Epithelial cell of esophagus (primary cell): ENCODE measurements at places on chromosomes 5 and 9.

DNA sequence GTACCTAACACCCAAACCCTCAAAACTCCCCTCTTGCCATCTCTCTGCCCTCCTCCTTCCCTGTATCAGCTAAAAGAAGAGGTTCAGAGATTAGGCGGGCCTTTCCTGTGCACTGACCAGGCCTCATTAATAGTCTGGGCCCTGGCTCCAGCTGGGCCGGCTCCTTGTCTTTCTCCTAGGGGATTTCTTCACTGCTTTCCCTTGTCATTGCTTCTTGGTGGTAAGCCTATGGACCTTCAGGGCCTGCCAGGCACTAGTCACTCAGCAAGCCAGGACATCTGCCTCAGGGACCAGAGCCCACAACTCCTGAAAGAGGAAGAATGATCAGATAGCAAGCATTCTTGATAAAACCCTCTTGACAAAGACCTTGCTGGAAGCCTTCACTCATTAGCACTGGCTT, 50.9 kb downstream of the MRRF start:
- DNase-seq, result no peak

DNA sequence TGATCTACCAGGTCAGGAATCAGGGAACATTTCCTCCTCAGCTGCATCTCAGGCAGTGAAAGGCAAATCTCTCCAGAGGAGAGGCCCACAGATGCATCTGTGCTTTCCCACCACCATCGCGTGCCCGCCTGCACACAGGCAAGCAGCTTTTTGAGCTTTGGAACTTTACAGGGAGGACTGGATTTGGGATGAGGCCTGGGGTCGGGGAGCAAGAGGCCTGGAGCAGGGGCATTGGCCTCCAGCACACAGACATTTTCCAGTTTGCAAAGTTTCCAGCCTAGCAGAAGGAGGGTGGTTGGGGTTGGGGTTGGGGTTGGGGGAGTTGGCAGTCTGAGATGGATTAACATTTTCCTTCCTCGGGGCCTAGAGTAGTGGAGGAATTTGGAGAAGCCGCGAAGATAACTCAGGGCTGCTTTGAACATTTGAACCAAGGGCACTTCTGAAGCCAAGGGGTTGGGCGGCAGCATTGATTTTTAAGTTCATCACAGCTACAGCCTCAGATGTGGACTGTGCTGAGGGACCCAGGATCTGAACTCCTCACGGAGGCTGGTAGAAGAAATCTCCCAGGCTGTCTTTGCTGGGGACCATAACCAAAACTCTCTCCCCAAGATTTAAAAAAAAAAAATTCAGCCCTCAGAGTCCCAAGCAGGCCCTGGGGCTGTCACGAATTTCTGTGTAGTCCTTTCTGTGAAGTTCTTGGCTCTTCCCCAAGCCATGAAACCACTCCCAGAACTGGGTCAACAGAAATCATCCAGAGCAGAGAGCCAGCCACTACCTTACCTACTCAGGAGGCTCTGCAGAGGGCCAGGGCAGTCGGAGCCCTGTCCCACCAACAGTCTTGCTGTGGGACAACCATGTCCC, 25.6 kb downstream of the C5orf15 start:
- no peak for DNase-seq

- DNase-seq, result no peak
Measured at GRCh38 chr5:174420651-174421407, 303.6 kb upstream of the MSX2 start.

- DNase-seq, result no peak
Measured at GRCh38 chr5:159034083-159034824, 65.5 kb downstream of the EBF1 start.

DNA sequence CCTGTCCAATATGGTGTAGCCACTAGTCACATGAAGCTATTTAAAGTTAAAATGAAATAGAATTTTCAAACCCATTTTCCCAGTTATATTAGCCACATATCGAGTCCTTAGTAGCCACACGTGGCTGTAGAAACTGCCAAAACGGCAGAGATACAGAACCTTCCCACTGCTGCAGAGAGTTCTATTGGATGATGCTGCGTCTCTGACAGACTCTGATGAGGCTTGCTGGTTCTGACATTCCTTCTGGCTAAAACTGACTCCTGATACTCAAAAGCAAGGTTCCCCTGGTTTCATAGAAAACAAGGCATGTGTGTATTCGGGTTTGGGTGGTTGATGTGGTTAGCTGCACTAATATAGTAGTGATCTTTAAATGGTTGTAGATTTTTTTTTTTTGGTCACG, 91.5 kb downstream of the TLE4 start:
- no peak for DNase-seq

- DNase-seq, result no peak
Measured at GRCh38 chr5:78925129-78925876, 59.8 kb downstream of the ARSB start.

DNA sequence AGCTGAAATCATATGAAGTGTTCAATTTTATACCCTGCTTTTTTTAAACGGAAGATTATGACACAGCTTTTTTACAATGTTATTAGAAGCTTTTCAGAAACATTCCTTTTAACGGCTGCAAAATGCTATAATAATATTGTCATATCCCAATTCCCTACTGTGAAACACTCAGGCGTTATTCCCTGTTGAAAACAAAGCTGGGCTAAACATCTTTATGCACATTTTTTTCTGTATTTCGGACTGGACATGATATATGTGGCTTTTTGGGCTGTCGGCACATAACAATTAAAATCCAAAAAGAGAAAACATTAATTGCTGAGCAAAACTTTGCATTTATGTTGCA, 12.0 kb upstream of the CTSL start:
- DNase-seq, result no peak

- no peak for DNase-seq
Measured at GRCh38 chr9:96056226-96056625, 180.7 kb downstream of the ERCC6L2 start.

GRCh38 chr5:63743096-63743798, 219.0 kb downstream of the HTR1A start:
- no peak for DNase-seq
